ENCODE measurements at places on chromosomes 3 and 15.

DNA sequence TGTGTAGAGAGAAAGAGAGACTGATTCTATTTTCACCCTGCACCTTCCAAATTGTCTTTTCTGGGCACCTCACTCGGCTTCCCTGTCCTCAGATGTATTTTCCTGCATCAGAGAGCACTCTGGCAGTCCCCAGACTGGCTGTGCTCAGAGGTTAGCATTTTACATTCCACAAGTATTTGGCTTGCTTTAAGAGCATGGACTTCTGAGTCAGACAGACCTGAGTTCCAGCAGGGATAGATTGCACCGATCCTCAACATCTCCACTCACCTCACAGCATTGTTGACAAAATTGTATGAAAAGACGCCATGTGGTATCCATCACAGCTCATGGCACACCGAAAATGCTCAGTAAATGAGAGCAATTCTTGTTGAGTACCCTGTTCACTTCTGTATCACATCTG lies 45.6 kb downstream of the SST start:
- DNase-seq: no peak

DNA sequence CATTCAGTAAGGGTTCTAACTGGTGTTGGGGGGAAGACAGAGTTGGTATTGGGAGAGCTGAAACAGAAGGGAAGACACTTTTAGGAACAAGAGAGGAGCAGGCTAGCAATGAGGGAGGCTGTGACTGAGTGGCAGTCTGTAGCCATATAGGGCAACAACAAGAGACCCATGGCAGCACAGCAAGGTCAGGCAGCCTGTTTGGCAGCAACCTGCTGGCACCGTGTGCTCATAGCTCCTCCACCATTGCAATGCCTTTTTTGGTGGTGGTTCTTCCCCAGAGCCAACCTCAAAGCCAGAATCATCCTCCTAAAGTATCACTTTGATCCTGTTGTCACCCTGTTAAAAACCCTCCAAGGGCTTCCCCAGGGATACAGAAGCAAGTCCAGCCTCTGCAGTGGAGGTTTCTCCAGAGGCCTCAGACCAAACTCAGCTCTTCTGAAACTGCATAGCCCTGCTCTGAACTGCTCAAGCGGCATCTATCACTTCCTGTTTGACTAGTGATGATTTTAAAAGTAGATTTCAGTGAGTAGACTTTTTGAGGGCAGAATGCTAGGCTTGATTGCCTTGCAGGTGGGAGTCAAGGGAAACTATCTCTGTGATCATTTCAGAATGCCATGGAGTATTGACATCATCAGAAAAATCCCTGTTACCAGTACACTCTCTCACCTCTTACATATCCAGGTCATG lies 176.9 kb downstream of the STAC start:
- DNase-seq: no peak

DNA sequence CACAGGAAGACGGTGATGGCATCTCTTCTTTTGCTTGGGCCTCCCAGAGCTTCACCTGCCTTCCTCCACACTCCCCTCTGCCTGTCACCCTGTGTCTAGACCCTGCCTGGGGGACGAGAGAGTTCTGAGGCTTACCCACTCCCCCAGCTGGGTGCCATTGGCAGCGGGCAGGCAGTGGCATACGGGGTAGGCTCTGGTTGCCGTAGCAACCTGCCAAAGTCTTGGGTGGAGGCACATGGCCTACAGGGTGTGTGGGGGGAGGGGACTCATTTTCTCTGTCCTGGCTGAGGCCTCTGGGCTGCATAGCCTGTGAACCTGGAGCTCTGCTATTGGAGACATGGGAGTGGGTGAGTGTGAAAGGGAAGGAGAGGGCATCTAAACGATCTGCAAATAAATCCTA lies 4.4 kb downstream of the INSYN1 start:
- no peak for DNase-seq

GRCh38 chr3:4825436-4826236 lies 153.6 kb upstream of the BHLHE40 start:
- DNase-seq: no peak

DNA sequence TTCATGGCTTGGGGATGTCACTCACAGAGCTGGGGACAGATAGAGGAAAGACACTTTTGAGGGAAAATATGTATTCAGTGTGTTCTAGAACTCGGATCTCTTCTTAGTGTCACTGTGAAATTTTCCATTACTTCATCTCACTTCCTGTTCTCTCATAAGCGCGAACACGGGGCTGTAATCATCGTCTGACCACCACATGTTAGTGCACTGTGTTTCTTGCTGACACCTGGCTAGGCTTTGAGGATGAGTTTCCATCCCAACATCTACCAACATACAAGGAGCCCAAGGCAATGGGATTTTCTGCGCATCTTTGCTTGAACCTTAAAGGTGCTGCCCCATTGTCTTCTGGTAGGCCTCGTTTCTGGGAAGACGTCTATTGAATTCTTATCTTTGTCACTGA lies 84.0 kb downstream of the LIPC start:
- no peak for DNase-seq

DNA sequence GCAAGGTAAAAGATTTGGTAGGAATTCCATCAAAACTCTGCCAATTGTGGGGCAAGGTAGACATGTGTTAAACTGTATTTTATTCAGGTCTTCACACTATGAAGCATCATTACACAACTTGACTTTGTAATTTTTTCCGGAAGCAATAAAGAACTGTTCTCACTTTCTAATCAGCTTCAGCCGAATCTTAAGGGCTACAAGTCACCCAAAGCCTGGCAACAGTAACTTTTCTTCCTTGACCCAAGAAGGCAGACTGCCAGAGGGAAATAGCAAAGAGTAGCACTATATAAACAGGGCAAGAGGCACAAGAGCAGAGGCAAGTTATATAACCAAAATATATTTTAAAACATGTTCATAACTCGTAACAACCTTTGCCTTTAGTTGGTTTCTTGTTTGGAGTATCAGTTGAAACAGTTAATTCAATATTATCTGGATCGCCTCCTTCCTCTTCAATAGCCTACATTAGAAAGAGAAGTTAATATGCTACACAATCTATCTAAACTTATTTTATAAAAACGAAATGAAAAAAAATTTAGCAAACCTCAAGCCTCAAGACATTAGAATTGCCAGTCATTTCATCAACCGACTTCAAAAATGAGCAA lies 1.4 kb downstream of the SLTM start:
- DNase-seq: peak; percentile 9

GRCh38 chr15:46039703-46040102 lies 404.9 kb downstream of the SQOR start:
- no peak for DNase-seq

- no peak for DNase-seq
Observed at GRCh38 chr3:12708584-12709192, 44.8 kb upstream of the RAF1 start.

GRCh38 chr3:64501298-64501906 lies 186.4 kb downstream of the ADAMTS9 start:
- DNase-seq: no peak

- DNase-seq: no peak
Observed at GRCh38 chr15:64979252-64979710, 10.4 kb downstream of the SPG21 start.

- DNase-seq: no peak
Observed at GRCh38 chr15:67796196-67797127, 28.8 kb upstream of the SKOR1 start.

GRCh38 chr15:95302206-95302605 lies 1028.3 kb upstream of the NR2F2 start:
- no peak for DNase-seq

DNA sequence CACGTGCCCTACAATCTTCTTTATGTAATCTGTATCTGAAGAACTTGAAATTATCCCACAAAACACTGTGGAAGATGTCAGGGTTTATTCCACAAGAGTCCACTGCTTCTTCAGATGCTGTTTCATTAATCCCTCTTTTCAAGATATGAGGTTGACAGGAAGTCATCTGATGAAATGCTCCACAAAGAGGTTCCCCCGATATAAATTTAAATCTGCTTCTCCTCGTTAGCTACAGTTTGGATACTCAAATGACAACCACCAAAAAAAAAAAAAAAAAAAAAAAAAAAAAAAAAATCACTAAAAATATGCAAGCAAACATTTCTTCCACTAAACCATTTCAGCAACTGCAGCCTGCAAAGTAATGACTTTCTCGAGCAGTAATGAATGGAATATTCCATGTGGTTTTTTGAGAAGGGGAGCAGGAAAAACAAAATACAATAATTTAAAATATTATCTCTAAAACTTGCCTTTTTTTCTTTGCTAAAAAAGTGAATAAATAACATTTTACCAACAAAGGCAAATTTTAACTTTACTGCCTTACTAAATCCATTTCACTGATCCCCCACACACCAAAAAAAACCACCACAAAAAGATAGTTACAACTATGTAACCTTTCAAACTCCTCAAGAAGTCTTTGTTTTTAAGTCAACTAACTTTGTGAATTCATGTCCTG lies 37.8 kb downstream of the DLG1 start:
- no peak for DNase-seq

DNA sequence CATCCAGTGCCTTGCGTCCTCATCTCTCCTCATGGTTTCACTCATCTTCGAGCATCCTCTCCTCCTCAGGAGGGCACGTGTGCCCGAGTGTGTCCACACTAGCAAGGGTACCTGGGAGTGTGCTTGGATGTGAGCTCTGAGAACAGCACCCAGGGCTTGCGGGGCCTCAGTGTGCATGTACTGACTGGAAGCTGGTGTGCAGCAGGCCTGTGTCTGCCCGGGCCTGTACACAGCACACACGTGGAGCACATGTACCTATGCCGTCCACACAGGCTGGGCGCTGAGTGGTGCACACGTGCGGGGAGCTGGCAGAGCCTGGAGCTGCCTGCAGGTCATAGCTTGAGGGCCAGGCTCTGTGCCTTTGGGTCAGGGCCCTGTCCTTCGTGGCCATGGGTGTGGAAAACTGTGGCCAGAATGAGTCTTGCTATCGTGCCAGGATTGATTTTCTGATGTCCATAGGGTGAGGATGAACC lies 34.9 kb downstream of the TSPAN3 start:
- no peak for DNase-seq

- DNase-seq: no peak
Observed at GRCh38 chr15:27408428-27408827, 437.4 kb downstream of the GABRG3 start.

- no peak for DNase-seq
Observed at GRCh38 chr15:52491472-52491871, 37.2 kb downstream of the MYO5A start.

DNA sequence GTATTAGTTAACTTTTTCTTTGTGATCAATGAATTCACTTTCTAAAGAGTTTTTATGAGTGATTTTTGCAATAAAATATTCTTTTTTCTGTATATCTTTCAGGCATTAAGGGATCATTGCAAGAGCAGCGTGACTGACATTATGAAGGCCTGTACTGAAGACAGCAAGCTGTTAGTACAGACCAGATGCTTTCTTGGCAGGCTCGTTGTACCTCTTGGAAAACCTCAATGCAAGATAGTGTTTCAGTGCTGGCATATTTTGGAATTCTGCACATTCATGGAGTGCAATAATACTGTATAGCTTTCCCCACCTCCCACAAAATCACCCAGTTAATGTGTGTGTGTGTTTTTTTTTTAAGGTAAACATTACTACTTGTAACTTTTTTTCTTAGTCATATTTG lies 24.4 kb downstream of the SELENOT start:
- DNase-seq: no peak

- no peak for DNase-seq
Observed at GRCh38 chr3:174891524-174892203, 32.5 kb downstream of the NAALADL2 start.

DNA sequence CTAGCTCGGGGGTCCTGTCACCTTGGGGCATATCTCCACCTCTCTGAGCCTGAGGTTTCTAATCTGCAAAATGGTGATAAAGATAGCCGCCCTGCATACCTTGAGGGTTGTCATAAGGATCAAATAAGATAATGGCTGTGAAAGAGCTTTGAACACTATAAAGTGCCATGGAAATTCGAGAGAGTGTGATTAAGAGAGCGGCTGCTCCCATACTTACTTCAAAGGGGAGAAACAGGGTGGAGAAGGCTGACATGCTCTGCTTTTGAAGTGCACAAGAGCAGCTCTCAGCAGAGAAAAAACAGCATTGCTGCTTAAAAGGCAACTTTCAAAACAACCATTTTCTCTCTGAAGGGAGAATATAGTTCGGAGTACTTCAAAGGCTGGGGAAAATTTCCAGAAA lies 529.2 kb downstream of the EPHB1 start:
- DNase-seq: no peak

DNA sequence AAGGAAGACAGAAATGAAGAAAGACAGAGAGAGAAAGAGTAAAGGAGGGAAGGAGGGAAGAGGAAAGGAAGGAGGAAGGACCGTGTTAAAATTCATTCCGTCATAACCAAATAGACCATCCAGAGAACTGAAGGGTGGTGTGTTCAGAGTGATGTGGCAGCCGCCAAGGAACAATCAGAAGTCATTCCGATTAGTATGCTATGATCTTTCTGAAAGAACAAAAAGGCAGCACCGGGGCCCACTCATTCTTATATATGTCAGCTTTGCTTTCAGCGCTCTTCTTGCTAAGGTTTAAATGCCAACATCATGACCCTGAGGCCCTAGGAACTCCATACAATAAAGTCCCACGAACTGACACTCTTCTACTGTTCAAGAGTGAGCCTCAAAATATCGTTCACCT lies 78.5 kb downstream of the CD47 start:
- DNase-seq: no peak

GRCh38 chr3:78455712-78456433 lies 1311.9 kb downstream of the ROBO1 start:
- DNase-seq: no peak

DNA sequence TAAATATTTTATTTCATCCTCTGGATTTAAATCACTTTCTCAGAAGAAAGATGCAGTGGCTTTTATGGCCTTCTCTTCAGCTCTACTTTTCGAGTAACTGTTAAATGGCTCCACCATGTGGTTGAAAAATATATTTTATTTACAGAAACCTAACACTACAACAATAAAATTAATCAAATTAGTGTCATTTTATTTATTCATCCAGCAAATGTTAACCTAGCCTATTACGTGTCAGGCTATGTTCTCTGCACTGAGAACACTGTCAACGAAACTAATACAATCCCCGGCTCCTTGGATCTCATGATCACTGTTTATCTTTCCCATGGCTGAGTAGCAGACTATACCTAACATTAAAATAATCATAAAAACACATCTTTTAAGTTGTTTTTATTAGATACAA lies 148.0 kb upstream of the OSTN start:
- DNase-seq: no peak

DNA sequence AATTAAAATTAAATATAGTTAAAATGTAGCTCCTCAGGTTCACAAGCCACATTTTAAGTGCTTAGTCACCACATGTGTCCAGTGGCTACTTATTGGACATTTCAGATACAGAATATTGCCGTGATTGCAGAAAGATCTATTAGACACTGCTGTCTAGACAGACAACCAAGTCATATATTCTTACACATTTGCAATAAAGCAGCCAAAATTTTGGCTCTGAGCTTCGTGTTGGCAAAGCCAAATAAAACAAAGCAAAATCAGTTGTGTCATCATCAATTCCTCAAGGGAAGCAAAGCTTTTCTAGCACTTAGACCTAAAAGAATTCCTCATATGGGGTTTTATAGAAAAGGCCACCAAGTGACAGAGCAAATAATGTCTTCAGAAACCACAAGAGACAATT lies 193.1 kb upstream of the LPP start:
- DNase-seq: no peak
